ENCODE measurements at places on chromosomes 4 and X. TPM values are rescaled to one million over a fixed set of nuclear protein-coding genes. Genes with fewer than 3 reads are reported as not detected.

Gene GRPEL1
- total RNA-seq: 65.5 TPM

Gene CENPI
- total RNA-seq: 15.6 TPM

Gene MAGED4B
- total RNA-seq: 3.0 TPM

DNA sequence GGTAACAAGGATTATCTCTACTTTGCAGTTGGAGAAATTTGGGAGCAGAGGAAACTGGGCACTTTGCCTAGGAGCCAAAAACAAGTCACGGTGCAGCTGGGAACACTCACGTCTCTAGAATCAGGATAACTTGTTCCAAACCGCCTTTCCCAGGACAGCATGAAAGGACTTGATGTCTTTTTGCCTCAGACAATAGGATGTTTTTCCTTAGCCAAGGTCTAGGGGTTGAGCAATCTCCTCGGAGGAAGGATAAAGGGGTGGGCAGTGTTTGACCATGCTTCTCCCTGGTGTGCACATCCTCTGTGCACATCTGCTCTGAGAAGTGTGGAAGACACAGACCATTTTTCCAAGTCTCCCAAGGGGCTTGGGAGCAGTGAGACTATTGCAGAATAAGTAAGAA, 1.7 kb upstream of the SPARCL1 start:
- no peak for DNase-seq

DNA sequence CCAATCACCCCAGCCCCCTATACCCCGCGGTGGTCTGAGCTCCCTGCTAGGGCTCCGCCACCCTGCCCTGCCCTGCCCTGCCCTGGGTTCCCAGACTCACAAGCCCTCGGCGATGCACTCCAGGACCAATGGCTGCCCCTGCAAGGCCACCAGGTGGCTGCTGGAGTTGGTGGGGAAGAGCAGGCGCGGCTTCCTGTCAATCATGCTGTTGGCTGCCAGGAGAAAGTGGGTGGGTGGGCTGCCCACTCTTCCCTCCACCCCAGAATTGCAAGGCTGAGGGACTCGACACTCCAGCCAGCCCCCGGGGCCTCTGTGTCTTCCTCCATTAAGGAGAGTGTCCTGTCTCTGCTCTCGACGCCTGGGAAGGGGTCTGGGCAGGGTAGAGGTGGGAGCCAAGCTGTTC, 15.7 kb downstream of the L1CAM start:
- DNase-seq: no peak

- no peak for DNase-seq
Measured at GRCh38 chr4:3823496-3824341, 57.5 kb downstream of the ADRA2C start.
